Bronchial smooth muscle cell (primary cell): ENCODE measurements at places on chromosomes 16 and 17. TPM values are rescaled to one million over a fixed set of nuclear protein-coding genes. Genes with fewer than 3 reads are reported as not detected.

CCL8 gene
- total RNA-seq = not detected in 2 replicates

SPNS1 gene
- 25.5 and 29.0 TPM in 2 replicates for total RNA-seq

CRHR1 gene
- not detected in 2 replicates for total RNA-seq

GPRC5B gene
- 10.9 and 48.9 TPM in 2 replicates for total RNA-seq

SOCS3 gene
- 51.7 and 62.7 TPM in 2 replicates for total RNA-seq

NR1D1 gene
- total RNA-seq = 1.9 and 2.2 TPM in 2 replicates

NPTX1 gene
- total RNA-seq = 37.2 and 118 TPM in 2 replicates

HOXB9 gene
- not detected in 2 replicates for total RNA-seq

PRDM7 gene
- total RNA-seq = not detected in 2 replicates

DLX4 gene
- total RNA-seq = not detected in 2 replicates

CACNG3 gene
- total RNA-seq = not detected in 2 replicates

TBC1D3I gene
- total RNA-seq = not detected in 2 replicates

RARA gene
- 3.9 and 6.9 TPM in 2 replicates for total RNA-seq

CREBBP gene
- total RNA-seq = 12.8 and 16.1 TPM in 2 replicates

OTOP3 gene
- not detected in 2 replicates for total RNA-seq

ATP2A1 gene
- 0.16 and 0.43 TPM in 2 replicates for total RNA-seq

EVI2B gene
- 0.16 TPM in 1 of 2 replicates, not detected in the other for total RNA-seq

HID1 gene
- 0.16 and 0.52 TPM in 2 replicates for total RNA-seq

GCGR gene
- total RNA-seq = not detected in 2 replicates

ENPP7 gene
- total RNA-seq = not detected in 2 replicates

OR1A1 gene
- total RNA-seq = not detected in 2 replicates

TPSG1 gene
- not detected in 2 replicates for total RNA-seq

RAB40C gene
- total RNA-seq = 6.5 and 8.2 TPM in 2 replicates

KCNJ12 gene
- total RNA-seq = 0.32 and 1.5 TPM in 2 replicates

EFNB3 gene
- 0.86 and 0.95 TPM in 2 replicates for total RNA-seq

KRTAP2-3 gene
- total RNA-seq = not detected in 2 replicates

DNAAF8 gene
- 0.63 and 0.94 TPM in 2 replicates for total RNA-seq

SAMD14 gene
- 1.0 and 1.6 TPM in 2 replicates for total RNA-seq

PERCC1 gene
- total RNA-seq = not detected in 2 replicates

CNGB1 gene
- not detected in 2 replicates for total RNA-seq

INPP5K gene
- 23.8 and 27.7 TPM in 2 replicates for total RNA-seq

FADS6 gene
- not detected in 2 replicates for total RNA-seq

CD300C gene
- total RNA-seq = not detected in 2 replicates

CDRT15 gene
- not detected in 2 replicates for total RNA-seq

C17orf113 gene
- total RNA-seq = 0.32 and 0.34 TPM in 2 replicates

MED13 gene
- total RNA-seq = 22.2 and 25.4 TPM in 2 replicates

CMTM1 gene
- total RNA-seq = 0.95 and 1.5 TPM in 2 replicates

SMIM36 gene
- not detected in 2 replicates for total RNA-seq

TP53TG3 gene
- total RNA-seq = 0.52 TPM in 1 of 2 replicates, not detected in the other

MYL11 gene
- 0.95 TPM in 1 of 2 replicates, not detected in the other for total RNA-seq

DPEP3 gene
- total RNA-seq = not detected in 2 replicates

HP gene
- total RNA-seq = not detected in 2 replicates

PRSS8 gene
- 0.09 TPM in 1 of 2 replicates, not detected in the other for total RNA-seq

GRB7 gene
- 0.16 TPM in 1 of 2 replicates, not detected in the other for total RNA-seq

SLC52A1 gene
- 0.32 TPM in 1 of 2 replicates, not detected in the other for total RNA-seq
